ENCODE measurements at places on chromosomes 6 and 20.

GRCh38 chr20:63090682-63091571, 84.2 kb upstream of the BHLHE23 start:
- DNase-seq: no peak

DNA sequence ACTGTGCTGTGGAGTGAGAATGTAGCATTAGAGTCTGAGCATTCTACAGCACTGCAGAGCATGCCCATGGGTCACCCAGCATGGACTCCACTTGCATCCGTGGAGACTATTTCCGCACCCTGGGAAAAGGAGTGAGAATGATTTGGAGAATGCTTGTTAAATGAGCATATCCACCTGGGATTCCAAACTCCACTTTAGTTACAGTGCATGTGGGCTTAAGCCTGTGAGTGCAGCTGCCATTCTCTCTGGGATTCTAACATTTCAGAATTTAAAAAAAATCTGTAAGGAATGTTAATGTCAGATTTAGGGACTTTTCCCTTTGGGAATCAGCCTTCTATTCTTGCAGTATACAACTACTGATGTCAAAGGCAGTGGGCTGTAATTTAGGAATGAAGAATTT, 33.4 kb downstream of the KIF25 start:
- no peak for DNase-seq

GRCh38 chr6:139361211-139361610, 13.2 kb downstream of the CITED2 start:
- DNase-seq: no peak

DNA sequence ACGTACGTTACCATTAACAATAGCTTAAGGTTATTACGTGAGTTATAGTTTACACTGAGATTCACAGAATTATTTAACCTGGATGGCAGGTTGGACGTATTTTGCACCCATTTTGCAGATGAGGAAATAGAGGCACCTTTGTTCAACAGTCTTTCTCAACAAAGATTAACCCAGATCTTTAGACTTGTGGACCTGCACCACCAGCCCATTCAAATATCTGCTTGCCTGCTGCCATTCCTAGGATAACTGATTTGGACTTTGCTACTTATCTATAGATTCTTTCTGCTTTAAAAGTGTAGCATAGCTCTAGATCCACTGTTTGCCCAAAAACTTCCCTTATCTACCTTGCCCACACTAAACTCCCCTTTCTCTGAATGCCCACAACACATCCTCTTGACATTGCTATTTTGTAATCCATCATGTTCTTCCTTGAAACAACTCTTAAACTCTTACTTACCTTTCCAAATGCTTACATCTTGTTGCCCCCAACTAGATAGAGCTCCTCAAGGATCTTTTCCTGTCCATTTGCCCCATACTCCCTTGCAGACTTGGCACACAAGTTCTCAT, 56.4 kb upstream of the TNFAIP3 start:
- DNase-seq: no peak

GRCh38 chr20:1890469-1891262, 4.5 kb upstream of the SIRPA start:
- DNase-seq: no peak

DNA sequence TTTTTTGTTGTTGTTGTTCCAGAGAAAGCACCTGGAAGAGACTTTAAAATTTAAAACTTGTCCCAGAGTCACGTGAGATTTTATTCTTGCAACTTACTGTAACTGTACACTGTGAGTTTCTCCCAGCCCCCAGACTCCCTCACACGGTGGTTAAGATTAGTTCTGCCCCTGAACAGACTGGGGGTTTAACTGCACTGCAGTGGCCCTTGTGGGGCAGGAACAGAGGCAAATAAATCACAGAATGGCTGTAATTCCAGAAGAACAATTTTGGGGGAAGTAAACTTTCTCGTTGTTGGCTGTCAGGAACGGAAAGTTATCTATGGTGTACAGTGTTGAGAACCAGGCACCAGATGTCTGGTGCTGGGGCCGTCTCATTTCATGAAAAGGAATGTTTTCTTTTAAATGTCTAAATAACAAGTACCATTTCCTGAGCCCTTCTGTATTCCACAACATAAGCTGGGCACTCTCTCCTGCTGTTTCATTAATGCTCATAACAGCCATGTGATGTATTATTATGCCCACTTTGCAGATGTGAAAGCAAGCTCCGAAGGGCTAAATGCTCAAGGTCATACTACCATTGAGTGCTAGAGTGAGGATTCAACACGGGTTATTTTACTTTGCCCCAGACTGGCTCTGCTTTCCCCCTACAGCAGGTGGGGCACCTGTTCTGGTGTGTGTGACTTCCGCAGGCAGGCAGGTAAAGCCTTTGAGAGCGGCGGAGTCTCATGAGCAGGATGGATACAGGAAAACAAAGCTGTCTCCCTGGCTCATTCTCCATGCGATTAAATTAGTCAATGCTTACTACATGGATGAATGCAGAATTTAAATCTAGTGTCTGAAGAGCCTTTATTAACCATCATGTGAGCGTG, 30.5 kb downstream of the CNKSR3 start:
- no peak for DNase-seq

- no peak for DNase-seq
These were observed 54.7 kb downstream of the FAXC start for GRCh38 chr6:99294786-99295185.

- DNase-seq: peak; percentile 40
These were observed 1.1 kb upstream of the SYTL3 start for GRCh38 chr6:158648682-158649131.

DNA sequence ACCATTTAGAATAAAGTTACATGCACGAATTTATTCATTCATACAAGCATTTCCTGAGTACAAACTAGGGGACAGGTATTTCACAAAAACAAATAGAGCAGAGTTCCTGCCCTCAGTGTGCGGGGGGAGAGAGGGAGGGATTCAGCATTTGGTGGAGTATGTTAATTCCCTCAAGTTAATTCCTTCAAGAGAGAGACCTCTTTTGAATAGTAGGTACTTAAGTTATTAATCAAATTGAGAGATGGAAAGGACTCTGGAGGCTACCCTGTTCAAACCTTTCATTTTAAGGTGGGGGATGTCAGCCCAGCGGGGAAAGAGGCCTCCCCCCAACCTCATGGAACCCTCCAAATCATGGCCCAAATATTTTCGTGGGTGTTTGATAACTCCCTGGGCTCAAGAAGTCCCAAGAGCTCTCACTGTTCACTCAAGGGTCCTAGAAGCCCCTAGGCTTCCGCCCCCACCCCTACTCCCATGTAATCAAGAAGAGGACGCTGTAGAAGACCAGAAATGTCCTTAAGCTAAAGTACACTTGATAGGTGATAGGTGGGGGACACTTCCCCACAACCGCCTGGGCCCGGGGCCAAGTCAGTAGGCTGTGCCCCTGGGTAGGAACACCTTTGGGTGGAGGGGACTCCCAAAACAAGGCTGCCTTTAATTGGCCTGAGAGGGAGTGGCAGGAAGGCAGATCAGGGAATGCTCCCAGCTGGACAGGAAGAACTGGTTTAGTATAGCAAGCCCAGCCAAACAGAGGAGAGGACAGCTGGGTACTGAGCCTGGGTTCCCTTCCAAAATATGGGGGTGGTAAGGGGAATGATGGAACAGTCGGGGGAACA, 2.9 kb downstream of the SDC4 start:
- no peak for DNase-seq

- no peak for DNase-seq
These were observed 16.8 kb upstream of the PTGIS start for GRCh38 chr20:49584418-49585382.
